ENCODE measurements at places on chromosomes 1 and 21.

DNA sequence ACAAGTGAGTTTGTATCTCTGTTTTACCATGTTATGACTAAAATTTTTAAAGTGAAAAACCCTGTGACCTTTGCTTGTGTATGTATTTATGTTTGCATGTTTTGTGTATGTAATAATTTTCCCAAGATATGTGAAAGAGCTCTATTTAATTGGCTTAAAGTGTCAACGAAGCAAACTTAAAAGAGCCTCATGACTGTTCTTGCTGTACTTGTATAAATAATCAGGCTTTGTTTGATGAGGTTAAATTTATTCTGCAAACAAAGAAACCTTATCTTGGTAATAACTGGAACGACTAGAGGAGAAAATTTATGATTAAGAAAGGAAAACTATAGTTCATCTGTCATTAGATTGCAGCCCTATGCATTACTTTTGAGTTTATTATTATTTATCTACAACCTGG lies 6.6 kb downstream of the GBP7 start:
- no peak for DNase-seq

- no peak for DNase-seq
Observed at GRCh38 chr1:97693601-97694000, 227.2 kb downstream of the DPYD start.

- DNase-seq, result peak; percentile 86
Observed at GRCh38 chr1:67339623-67340343, 32.1 kb downstream of the IL12RB2 start.

DNA sequence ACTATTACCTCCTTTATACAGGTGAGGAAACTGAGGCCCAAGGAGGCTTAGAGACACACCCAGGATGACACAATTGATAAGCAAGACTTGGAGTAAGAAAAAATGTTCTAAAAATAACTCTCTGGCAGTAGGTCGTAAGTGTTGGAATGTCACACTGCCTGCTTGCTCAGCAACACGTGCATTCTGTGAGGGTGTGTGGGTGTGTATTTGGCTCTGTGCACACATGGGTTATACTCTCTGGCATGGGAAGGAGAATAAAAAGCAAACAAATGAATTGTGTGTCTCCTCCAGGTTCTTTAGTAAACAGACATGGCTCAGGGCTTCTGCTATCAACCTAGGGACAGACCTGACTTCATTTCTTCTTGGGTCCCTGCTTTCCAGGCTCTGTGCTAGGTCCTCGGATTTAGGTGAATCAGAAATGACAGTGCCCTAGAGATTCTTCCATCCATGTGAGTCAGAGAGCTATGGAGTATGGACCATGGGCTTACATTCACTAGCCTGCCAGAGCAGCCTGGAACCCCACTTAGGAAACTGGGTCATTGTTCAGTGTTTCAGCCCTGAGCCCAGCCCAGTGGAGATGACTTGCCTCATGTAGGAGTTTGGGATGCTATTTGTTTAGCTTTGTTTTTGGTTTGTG lies 72.4 kb downstream of the ELAVL4 start:
- no peak for DNase-seq

- DNase-seq, result no peak
Observed at GRCh38 chr1:166069390-166069789, 97.4 kb downstream of the FAM78B start.

GRCh38 chr1:61174060-61174795 lies 91.9 kb downstream of the NFIA start:
- DNase-seq, result no peak
